Astrocyte of the spinal cord (primary cell): ENCODE measurements at places on chromosomes 6 and 20.

GRCh38 chr20:53839423-53840176, 230.8 kb downstream of the BCAS1 start:
- DNase-seq: no peak

- peak; percentile 10 for DNase-seq
These were observed 57.4 kb upstream of the FOXC1 start for GRCh38 chr6:1552296-1552761.

GRCh38 chr6:132380358-132381029, 20.8 kb downstream of the MOXD1 start:
- no peak for DNase-seq

- DNase-seq: no peak
These were observed 10.9 kb downstream of the FKBP1A start for GRCh38 chr20:1381753-1382591.

DNA sequence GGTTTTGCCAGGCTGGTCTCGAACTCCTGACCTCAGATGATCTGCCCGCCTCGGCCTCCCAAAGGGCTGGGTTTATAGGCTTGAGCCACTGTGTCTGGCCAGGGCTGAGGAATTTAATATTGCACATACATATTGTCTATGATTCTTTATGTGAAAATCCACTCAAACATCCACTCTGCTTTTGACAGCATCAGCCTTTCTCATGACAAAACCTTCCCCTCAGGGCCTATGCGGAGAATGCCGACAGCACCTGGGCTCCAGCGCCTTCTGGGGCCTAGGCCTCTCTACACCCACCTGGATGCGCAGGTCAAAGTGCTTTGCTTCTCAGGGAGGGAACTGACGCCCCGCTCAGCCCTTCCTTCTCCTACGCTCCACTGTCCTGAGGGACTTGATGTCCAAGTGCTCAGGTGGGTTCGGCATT, 5.4 kb downstream of the RAMACL start:
- no peak for DNase-seq

- DNase-seq: peak; percentile 59
These were observed 31.8 kb upstream of the STX16 start for GRCh38 chr20:58619077-58619863.

- DNase-seq: no peak
These were observed 141.1 kb downstream of the CD164 start for GRCh38 chr6:109241199-109241598.
